Cortex of kidney (tissue), 1 donor: ENCODE measurements at places on chromosomes 2 and 18.

- no peak for DNase-seq
Measured at GRCh38 chr2:176774766-176775451, 437.7 kb upstream of the HNRNPA3 start.

GRCh38 chr2:172465417-172466334 lies 38.3 kb downstream of the ITGA6 start:
- no peak for DNase-seq

- no peak for DNase-seq
Measured at GRCh38 chr2:36528274-36528673, 69.7 kb downstream of the FEZ2 start.

- no peak for DNase-seq
Measured at GRCh38 chr2:68390586-68390985, 25.5 kb downstream of the PLEK start.

GRCh38 chr2:100812116-100812515 lies 7.8 kb upstream of the NPAS2 start:
- DNase-seq: no peak

GRCh38 chr2:10781746-10782145 lies 30.8 kb downstream of the PDIA6 start:
- DNase-seq: no peak

DNA sequence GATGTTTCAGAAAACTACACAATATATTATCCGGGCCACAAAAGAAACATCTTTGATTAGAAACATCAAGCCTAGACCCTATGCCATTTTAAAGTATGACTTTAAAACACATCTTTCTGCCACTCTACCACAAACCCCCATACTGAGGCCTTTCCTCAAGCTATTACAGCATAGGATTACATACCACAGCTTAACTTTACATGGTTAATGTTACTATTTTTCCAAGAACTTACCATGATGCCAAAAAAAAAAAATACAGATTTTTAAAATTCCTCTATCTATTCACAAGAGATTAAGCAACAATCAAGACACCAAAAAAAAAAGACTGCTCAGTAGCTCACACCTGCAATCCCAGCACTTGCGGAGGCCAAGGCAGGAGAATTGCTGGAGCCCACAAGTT lies 9.0 kb downstream of the NCKAP1 start:
- no peak for DNase-seq

GRCh38 chr18:57544936-57545660 lies 41.4 kb downstream of the FECH start:
- DNase-seq: no peak

DNA sequence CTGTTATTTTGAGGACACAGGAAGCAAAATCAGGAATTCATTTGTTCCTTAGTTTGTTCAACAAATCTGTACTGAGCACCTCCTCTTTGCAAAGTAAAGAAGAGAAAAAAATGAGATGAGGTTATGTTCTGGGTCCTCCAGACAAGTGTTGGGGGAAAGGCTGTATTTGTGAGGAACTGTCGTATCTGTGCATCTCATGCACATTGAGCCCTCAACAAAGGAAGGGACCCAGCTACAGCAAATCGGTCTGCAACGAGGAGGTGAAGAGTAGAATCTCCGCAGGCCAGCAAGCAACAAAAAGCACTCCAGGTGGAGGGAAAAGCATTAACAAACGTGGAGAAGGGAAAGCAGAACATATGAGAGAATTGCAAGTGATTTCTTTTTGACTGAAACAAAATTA lies 143.0 kb upstream of the CYP1B1 start:
- DNase-seq: no peak

DNA sequence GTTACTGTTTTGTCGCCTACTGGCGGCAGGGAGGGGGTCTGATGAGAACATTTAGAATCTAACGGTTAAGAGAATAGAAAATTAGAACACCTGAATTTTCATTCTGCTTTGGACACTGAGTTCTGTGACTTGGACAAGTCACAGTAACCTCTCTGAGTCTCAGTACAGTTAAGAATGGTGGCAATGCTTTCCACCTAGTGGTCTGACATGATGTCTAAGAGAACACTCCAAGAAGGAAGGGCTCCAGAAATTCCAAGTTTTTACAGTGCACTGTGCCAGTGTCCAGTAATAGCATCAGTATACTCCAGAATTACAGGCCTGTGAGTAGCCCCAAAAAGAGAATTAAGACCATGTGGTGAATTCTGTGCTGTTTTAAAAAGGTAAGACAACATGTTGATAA lies 174.1 kb upstream of the ZFP36L2 start:
- DNase-seq: no peak

GRCh38 chr2:16680304-16680703 lies 14.7 kb upstream of the CYRIA start:
- no peak for DNase-seq

DNA sequence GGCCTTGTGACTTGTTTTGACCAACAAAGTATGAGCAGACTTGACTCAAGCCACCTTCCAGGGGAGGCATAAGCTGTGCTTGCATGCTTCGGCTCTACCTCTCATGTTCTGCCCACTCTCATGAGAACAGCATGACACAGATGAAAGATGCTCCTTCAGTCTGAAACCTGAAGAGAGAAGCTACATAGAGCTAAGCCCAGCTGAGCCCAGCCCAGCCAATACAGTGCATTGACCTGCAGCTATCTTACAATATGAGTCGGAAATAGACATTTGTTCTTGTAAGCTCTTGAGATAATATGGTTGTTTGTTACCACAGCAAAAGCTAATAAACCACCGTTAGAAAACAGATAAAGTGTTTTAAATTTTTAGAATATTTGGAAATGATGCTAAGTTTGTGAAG lies 426.7 kb upstream of the PKDCC start:
- DNase-seq: no peak

DNA sequence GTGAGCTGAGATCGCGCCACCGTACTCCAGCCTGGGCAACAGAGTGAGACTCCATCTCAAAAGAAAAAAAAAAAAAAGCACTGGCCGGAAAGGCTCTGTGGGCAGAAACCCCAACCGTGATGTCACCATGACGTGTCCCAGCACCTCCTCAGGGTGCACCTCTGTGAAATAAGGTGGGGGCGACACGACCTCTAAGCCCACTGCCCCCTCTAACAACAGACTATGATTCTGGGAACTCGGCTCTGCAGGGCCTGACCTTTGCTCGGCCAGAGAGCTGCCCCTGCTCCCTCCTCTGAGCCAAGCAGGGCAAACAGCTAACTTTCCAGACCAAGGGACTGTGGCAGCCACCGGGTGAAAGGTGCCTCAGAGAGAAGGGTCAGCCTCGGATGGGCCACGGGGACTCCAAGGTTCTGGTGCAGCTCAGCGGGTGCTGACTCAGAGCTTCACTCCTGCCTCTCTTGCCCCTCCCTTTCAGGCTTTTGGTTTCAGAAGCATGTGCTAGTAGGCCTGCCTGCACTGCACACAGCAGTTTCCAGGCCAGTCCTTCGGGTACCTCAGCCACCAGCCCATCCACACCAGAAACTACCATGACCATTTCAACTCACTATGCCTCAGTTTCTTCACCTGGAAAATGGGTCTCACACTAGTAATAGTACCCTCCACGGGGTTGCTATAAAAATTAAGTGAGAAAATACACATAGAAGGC lies 8.0 kb downstream of the TMBIM1 start:
- no peak for DNase-seq

GRCh38 chr2:187310701-187311100 lies 137.4 kb downstream of the CALCRL start:
- no peak for DNase-seq

- DNase-seq: no peak
Measured at GRCh38 chr2:167406558-167406957, 518.3 kb downstream of the XIRP2 start.

- no peak for DNase-seq
Measured at GRCh38 chr2:157627594-157628476, 829 bp downstream of the ACVR1C start.

- no peak for DNase-seq
Measured at GRCh38 chr2:102258386-102259074, 52.8 kb upstream of the IL1RL1 start.

DNA sequence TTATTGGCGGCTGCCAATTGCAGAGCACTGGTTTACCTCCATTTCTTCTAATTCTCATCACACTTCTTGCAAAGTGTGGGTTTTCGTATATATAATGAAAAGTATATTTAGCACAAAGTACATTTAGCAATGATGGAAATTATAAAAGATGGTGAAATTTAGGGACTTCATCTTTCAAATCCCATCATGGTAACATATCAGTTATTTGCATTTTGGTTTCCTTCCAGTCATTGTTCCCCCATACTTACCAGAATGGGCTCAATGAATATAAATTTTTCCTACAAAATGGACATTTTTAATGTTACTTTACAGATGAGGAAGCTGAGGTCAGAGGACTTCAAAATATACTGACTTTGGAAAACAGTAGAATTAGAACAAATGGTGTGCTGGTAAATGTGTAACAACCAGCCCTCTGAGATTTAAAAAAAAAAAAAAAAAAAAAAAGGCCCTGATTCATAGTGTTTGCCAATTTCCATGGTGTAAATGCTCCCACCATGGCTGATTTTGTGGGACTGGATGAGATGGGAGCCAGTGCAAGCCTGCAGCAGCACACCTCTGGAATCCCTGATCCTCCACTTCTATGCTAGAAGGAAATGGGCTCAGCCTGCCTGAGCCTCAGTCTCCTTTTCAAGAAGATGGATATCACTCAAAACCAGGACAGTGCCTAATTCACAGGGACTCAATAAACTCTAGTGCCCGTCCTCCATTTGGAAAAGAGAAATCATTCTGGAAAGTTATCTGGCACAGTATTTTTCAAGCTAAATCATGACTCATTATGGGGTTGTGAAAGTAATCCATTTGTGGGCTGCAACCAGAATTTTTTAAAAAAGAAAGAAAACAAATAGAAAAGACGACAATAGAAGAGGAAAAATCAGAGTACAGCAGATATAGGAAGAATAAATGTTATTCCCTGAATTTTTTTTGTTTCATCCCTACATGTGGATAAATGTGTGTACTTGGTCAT lies 34.0 kb downstream of the LBH start:
- DNase-seq: no peak

GRCh38 chr2:54176577-54176976 lies 61.2 kb downstream of the ACYP2 start:
- no peak for DNase-seq
